MCF 10A (cell line): ENCODE measurements at places on chromosomes 16 and 17.

DNA sequence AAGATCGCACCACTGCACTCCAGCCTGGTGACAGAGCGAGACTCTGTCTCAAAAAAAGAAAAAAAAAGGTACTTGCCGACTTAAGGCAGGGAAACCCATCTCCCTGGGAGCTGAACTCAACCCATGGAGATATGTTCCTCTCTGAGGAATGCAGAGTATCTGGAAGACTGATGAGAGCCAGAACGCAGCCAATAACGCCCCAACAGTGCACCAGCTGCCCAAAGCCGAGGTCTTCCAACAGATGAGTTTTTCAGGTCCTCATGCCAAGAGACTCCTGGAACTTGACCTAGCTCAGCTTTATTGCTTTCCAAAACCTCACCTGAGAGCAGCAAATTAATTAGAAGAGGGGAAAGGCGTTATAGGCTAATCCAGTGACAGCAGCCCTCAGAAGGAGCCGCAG lies 9.4 kb downstream of the ELAC2 start:
- no peak for DNase-seq

GRCh38 chr16:66205287-66206231 lies 160.9 kb upstream of the CDH5 start:
- peak; percentile 55 for DNase-seq

DNA sequence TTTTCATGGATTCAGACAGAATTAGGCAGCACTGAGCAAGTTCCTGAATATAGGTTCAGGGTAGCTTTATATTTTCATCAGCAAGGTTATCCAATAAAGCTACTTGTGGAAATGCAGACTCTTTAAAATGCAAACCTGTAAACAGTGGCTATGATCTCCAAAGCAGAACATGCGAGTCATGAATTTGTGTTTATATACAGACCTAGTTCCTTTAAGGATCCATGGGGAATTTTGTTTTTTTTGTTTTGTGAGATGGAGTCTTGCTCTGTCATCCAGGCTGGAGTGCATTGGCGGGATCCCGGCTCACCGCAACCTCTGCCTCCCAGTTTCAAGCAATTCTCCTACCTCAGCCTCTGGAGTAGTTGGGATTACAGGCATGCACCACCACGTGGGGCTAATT lies 14.8 kb downstream of the CLEC16A start:
- no peak for DNase-seq

- DNase-seq = no peak
Observed at GRCh38 chr17:61729690-61730268, 133.5 kb downstream of the BRIP1 start.

- no peak for DNase-seq
Observed at GRCh38 chr17:48723423-48724250, 652 bp downstream of the PRAC2 start.

GRCh38 chr16:24826817-24827566 lies 18.8 kb upstream of the SLC5A11 start:
- no peak for DNase-seq

DNA sequence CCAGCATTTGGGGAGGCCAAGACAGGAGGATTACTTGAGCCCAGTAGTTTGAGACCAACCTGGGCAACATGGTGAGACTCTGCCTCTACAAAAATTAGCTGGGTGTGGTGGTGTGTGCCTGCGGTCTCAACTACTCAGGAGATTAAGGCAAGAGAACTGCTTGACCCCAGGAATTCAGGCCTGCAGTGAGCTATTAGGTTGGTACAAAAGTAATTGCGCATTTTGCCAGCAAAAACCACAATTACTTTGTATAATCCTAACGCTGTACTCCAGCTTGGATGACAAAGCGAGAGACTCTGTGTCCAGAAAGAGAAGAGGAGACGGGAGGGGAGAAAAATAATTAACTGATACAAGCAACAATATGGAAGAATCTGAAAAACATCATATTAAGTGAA lies 32.7 kb downstream of the YWHAE start:
- peak; percentile 27 for DNase-seq

DNA sequence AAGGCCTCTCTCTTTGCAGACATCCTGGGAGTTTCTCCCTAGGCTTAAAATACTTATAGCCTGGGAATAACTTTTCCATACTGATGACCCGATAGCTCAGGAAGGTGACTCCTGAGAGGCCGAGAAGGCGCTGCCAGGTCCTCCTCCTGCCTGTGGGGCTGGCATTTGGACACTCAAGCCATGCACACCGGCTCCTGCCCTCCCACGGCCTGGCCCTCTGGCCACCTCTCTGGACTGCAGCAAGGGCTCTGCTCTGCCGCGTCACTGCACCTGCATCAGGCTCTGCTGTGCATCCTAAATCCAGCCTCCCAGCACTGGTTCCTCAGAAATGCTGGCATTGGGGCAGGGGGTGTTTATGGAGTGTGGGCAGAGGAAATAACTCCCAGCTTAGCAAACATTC lies 14.2 kb downstream of the KCNG4 start:
- no peak for DNase-seq

GRCh38 chr16:29204806-29205135 lies 201.7 kb downstream of the NPIPB11 start:
- DNase-seq = no peak

- DNase-seq = no peak
Observed at GRCh38 chr16:73025151-73025855, 22.6 kb downstream of the ZFHX3 start.

GRCh38 chr16:10150906-10151305 lies 31.3 kb downstream of the GRIN2A start:
- no peak for DNase-seq

DNA sequence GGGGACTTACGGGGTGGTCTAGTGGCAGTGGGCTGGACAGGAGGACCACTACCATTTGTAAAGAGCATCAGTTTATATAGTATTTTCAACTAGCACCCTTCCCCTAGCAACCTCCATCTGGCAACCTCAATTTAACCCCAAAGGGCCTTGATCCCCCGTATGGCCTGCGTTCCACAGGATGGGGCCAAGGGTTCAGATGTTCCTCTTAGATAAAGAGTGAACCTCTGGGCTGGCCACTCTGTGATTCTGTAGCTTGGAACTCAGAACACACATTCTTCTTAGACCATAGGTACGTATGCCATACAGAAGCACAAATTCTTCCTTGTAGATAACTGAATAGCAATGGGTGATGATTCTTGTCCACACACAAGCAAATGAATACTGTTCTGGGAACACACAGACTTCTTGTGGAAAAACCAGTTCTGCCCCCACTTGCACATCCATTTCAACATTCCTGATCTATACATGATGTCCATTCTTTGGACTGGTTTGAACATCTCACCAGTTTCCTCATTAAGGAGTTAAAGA lies 1.9 kb upstream of the GGA2 start:
- DNase-seq = no peak

DNA sequence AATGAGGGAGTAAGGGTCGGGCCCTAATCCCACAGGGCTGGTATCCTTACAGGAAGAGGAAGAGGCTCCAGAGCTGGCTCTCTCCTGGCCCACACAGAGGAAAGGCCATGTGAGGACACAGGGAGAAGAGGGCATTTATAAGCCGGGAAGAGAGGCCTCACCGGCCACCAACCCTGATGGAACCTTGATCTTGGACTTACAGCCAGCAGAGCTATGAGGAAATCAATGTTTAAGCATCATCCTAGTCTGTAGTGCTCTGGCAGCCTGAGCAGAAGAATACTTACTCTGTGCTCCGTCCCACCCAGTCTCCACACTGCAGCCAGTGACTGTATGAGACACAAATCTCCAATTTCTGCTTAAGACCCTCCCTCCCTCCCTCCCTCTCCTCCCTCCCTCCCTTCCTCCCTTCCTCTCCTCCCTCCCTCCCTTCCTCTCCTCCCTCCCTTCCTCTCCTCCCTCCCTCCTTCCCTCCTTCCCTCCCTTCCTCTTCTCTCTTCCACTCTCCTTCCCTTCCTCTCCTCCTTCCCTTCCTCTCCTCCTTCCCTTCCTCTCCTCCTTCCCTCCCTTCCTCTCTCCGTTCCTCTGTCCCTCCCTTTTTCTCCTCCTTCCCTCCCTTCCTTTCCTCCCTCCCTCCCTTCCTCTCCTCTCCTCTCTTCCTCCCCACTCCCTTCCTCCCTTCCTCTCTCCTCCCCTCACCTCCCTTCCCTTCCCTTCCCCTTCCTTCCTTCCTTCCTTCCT lies 8.9 kb upstream of the TMEM220 start:
- DNase-seq = no peak

GRCh38 chr17:12318571-12319266 lies 298.0 kb downstream of the MAP2K4 start:
- no peak for DNase-seq

DNA sequence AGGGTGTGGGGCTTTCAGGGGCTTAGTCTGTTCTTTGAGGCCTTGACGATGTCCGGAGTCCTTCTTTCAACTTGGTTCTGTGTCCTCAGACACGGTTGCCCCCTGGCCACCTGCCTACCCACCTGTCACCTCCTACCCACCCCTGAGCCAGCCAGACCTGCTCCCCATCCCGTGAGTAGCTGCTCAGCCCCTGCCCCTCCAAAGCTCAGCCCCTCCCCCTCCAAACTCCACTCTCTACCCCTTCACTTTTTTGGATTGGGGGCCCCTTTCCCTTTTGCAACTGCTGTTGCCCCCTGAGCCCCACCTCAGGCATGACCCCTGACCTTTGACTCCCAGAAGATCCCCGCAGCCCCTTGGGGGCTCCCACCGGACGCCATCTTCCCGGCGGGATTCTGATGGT lies 1.2 kb downstream of the LAT start:
- no peak for DNase-seq

DNA sequence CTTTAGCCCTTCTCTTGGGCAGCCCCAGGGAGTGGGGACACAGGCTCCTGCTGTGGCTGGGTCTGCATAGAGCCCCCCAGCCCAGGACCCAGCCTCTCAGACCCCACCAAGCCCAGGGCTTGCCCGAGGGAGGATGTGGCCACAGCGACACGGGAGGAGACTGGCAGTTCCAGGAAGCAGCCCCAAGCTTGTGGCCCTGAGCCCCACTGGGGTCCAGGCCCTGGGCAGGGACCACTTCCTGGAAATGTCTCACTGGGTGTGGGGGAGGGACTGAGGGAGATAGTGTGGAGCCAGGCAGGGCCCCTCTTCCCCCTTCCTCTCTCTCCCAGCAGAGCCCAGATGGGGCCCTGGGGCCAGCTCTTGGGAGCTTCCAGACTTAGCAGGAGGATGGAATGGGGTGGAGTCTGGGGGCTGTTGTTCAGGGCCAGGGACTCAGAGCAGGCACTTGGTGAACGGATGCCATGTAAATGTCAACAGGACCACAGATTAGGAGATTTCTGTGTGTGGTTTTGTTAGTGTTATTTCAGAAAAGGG lies 35.3 kb downstream of the ADGRG5 start:
- DNase-seq = no peak

GRCh38 chr17:73551759-73552158 lies 92.5 kb downstream of the SDK2 start:
- no peak for DNase-seq

GRCh38 chr16:88906535-88907105 lies 40.2 kb upstream of the PABPN1L start:
- no peak for DNase-seq

DNA sequence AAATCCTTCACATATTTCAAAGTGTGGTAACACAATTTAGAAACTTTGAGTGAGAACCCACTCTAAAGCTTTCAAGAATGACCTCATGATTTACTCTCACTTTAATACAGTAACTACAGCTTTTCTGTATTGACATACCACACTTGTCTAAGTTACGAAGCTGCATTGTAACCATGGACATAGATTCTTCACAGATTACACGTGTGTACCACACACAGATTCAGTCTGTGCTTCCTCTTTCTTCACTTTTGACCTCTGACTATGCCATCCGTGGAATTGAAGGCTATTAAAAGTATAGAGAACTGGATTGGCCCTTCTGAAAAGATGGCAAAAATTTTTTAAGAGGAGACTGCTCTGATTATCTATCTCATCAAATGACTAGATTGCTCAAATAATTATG lies 172.7 kb downstream of the TANC2 start:
- no peak for DNase-seq

GRCh38 chr16:1036166-1036565 lies 36.4 kb upstream of the SSTR5 start:
- DNase-seq = no peak

- DNase-seq = no peak
Observed at GRCh38 chr17:1796800-1797199, 32.9 kb downstream of the SMYD4 start.

GRCh38 chr17:32563583-32563982 lies 76.8 kb downstream of the CDK5R1 start:
- DNase-seq = no peak

DNA sequence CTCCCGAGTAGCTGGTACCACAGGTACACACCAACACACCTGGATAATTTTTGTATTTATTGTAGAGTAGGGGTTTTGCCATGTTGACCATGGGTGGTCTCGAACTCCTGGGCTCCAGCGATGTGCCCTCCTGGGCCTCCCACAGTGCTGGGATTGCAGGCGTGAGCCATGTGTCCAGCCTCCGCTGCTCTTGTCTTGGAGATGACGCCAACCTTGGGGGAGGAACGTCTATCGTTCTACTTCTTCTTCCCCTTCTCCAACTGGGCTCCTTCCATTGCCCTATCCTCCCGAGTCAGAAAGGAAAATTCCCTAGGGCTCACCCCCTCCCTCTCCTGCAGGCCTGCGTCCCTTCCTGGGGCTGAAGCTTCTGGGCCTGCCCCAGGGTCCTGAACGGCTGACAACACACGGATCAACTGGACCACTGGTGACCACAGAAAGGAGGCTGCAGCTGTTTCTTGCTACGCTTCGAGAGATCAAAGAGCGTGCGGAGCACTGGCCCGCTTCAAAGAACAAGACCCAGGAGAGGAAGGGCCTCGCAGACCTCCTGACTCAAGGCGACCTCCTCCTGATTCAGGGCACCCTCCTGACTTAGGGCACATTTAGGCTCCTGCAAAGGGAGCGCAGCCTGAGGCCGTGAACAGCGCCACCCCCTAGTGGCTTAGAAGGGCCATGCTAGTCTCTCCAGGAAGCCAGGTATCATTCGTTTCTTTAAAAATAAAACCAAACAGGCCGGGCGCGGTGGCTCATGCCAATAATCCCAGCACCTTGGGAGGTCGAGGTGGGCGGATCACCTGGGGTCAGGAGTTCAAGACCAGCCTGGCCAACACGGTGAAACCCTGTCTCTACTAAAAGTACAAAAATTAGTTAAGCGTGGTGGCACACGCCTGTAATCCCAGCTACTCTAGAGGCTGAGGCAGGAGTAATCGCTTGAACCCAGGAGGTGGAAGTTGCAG lies 48.5 kb upstream of the HELZ start:
- DNase-seq = peak; percentile 74

GRCh38 chr17:66625311-66625767 lies 209.6 kb upstream of the CACNG5 start:
- DNase-seq = peak; percentile 33

DNA sequence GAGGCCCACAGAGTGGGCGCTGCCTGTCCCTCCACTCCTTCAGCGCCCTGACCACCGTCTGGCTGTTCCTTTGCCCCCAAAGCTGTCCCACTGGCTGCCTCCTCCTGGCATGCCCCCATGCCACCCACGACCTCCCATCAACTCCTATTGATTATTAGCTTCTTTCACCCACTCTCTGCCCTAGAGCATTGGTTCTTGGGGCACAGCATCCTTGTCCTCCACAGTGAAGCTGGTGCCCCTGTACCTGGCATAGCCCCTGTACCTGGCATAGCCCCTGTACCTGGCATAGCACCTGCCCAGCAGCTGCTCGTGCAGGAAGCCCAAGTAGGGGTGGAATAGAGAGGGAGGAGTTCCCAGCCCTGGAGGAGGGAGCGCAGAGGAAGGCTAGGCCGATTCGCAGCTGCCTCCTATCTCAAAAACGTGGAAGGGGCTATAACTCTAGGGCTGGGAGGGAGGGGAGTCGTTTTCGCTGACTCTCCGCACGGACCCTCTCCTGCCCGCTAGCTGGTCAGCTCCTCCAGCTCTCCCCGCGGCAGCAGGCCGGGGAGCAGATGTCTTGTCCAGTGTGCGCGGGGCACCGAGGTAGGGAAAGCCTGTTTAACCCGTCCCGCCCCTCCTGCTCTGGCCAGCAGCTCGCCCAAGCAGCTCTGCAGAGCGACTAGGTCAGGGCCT lies 5.7 kb upstream of the ACTG1 start:
- DNase-seq = no peak

- DNase-seq = no peak
Observed at GRCh38 chr16:75746359-75746758, 20.1 kb upstream of the CPHXL start.
